D721Med (cell line): ENCODE measurements at places on chromosomes 13 and 19.

- no peak for DNase-seq
These were observed 7.3 kb upstream of the CASP14 start for GRCh38 chr19:15042003-15042402.

DNA sequence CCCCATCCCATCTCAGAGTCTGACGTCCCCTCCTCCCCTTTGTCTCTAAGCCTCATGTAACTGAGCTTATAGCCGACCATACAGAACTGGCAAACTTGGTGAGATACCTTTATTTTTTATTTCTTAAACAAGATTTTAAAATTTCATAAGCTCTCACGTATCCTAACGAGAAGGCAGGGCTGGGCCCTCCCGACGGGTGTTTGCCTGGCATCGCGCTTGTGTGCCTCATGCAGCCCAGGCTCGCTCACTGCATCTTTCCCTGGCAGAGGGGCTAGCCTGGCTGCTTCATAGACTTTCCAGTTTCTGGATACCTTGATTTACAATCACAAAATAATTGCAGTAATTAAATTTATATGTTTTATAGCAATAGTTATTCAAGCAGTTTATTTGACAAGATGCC is 69.0 kb downstream of the GGACT start:
- DNase-seq, result no peak

DNA sequence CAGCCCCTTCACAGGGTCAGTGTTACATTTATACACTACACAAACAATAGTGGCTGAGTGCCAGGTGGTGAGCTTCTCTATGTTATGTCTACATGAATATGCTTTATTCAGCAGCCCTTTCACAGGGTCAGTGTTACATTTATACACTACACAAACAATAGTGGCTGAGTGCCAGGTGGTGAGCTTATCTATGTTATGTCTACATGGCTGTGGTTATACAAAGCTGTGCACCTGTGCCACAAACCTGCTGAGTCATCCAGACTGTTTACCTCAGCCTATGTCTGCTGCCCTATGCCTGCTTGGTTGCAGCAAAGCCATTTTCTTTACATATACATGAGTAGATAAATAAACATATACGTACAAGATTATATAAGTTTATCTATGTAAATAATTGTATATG is 76.5 kb downstream of the ZNF726 start:
- DNase-seq, result no peak

DNA sequence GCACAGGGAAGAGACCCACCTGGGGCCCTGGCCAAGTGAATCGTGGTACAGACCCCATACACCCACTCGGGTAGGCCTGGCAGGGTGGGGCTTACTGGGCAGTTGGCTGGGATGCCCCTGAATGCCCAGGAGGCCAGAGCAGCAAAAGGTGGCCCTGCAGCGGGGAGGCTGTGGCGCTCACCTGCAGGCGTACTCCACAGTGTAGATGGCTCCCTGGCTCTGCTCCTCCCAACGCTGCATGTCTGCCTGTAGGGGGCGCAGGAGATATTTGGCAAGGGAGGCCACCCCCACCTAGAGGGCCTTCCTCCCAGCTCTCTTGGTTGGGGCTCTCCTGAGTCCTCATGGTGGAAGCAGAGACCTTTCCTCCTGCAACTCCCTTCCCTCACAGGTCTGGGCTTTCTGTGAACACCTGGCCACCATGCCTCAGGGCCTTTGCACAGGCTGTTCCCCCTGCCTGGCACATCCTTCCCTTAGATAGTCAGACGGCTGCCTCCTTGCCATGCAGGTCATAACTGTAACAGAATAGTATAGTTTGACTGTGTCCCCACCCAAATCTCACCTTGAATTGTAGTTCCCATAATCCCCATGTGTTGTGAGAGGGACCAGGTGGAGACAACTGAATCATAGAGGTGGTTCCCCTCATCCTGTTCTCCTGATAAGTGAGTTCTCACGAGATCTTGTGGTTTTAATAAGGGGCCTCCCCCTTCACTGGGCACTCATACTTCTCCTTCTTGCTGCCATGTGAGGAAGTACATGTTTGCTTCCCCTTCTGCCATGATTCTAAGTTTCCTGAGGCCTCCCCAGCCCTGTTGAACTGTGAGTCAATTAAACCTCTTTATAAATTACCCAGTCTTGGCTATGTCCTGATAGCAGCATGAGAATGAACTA is 5.9 kb downstream of the BORCS8 start:
- DNase-seq, result no peak

DNA sequence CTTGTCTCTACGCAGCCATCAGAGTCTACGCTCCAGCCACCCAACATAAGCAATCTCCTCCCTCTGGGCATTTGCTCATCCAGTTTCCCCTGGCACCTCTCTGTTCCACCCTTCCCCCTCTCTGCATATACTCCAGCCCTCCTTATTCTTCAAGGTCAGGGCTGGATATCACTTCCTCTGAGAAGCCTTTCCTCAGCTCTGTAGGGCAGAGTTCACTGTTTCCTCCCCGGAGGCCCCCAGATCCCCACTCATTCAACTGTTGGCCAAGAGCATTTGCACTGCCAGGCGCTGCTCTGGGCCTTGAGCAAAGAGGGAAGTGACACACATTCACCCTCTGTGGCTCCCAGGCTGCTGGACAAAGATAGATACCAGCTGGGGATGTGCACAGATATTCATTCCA is 3.3 kb downstream of the FCGRT start:
- no peak for DNase-seq

GRCh38 chr19:33275559-33275932 is 26.8 kb downstream of the CEBPA start:
- DNase-seq, result no peak

DNA sequence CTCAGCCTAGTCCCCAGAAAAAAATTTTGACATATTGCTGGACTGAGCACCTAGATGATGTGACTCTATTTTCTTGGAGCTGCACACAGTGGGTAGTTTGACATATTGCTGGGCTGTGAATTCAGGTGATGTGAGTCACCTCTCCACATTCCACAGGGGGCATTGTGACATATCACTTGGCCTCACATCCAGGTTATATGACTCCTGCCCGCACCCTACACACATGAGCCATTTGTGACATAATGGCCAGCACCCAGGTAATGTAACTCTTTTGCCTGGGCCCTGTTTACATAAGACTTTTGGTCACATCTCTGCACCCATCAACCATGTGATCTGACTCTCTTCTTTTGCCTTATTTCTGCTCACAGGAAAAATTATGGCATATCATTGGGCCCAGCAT is 55.1 kb upstream of the ZNF43 start:
- DNase-seq, result no peak

- DNase-seq, result no peak
These were observed 32.1 kb upstream of the SCEL start for GRCh38 chr13:77503398-77503797.

DNA sequence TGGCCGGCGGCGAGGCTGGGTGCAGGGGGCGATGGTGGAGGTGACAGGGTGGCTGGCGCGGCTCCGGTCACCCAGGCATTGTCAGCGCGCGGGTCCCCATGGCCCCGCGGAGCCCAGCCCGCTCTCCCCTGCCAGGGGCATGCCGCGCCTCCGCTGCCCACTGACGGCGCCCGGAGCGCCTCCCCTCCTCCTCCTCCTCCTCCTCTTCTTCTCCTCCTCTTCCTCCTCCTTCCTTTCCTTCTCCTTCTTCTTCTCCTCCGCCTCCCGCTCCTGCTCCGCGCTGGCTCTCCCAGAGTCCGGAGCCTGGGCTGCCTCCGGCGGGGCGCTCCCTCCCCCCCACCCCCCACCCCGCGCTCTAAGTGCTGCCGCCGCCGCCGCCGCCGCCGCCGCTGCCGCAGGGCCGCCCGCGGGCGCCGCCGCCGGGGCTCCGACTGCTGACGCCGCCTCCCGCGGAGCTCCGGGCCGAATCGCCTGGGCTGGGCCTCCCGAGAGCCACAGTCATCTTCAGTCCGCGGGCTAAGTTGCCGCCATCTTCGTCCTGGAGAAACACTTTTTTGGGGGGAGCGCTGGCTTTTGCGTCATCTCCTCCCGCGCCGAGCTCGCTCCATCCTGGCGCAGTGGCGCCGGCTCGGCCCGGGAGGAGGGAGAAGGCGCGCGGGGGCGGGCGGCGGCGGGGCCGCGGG is 348.3 kb downstream of the LIG4 start:
- DNase-seq, result no peak

- DNase-seq, result no peak
These were observed 22.9 kb upstream of the IGSF23 start for GRCh38 chr19:44590245-44591059.

DNA sequence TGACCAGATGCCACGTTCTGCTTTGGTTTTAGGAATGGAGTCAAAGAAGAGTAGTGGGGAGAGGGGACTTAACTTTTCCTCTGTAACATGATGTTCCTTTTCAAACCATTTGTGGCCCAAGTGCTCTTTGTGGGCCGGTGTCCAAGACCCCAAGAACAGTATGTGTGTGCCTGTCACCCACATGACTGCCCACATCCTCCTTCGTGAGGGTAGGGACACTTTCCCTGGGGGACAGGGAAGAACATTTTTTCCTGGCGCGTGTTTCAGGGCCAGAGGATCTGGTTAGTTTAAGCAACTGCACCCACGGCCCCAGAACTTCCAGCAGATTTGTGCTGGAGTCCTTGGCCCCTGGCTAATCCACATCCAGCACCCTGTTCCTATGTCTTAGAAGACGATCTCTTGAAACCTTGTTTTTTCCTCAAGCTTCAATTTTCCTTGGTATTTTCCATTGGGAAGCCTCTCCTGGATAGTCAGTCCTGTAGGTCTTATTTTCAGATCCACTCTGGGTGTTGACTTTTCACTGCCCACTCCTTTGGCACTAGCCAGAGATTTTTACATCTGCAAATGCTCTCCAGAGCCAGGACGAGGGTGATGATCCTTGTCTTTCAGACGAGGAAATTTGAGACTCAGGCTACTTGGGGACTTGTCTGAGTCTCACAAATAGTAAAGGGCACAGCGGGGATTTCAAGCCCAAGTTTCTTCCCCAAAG is 10.8 kb upstream of the CCDC97 start:
- no peak for DNase-seq

DNA sequence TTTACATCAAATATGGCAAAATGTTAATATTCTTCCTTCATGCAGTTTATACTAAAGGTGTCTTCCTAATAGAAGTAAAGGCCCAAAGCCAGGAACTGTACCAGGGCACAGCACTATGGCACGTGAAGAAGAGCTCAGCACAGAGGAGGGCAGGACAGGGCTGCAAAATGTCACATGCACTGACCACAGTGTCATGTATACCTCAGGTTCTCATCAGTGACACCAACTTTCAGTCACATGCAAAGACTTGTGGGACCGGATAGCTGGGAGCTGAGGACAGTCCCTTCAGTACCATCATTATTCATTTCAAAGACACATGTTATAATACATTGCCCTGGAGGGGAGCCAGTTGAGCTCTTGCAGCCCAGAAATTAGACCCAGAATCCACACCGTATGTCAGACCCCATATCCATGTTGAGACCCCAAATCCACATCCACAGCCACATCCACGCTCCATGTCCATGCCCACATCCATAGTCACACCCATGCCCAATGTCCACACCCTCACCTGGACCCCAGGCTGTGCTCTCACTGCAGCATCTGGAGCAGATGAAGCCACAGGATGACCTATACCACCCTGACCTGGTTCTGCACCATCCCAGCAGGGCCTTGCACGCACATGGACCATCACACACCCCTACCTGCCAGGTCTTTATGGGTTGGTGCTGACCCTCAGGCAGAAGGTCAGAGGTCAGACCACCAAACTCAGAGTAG is 111.8 kb downstream of the TUBA3C start:
- DNase-seq, result no peak

- no peak for DNase-seq
These were observed 13.5 kb upstream of the MLNR start for GRCh38 chr13:49206641-49207040.

GRCh38 chr19:50300814-50301606 is 28.2 kb downstream of the KCNC3 start:
- no peak for DNase-seq

GRCh38 chr13:94968040-94968756 is 255.9 kb upstream of the SOX21 start:
- DNase-seq, result peak; percentile 16

DNA sequence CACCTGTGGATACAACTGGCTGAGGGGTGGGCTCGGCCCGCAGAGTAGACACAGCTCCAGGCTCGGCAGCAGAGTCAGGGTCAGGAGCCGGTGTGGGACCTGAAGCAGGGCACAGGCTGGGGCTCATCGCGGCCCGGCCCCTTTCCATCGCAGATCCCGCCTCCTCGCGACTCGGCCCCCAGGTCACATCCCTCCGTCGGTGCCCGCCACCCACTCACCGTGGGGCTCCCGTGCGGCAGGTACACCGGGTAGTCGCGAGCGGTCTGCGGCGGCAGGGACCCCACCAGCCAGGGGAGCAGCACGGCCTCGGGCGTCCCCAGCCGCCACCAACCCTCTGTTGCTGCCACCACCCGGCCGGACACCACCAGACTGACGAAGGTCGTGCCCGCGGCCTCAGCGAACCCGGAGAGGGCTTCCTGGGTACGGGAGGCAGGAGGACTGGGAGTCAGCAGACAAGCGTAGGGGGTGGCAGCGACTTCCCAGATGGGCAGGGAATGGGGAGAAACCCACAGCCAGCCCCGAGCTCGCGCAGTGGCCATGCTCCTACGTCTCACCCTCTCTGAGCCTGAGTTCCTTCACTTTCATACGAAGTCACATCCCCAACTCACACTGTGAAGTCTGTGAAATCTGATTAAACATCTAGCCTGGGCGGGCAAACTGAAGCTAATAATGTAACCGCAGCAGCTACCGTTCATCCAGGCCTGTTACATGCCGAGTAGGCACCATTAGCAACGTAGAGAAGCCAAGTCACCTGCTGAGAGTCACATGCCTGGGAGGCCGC is 3.7 kb downstream of the FUZ start:
- no peak for DNase-seq

DNA sequence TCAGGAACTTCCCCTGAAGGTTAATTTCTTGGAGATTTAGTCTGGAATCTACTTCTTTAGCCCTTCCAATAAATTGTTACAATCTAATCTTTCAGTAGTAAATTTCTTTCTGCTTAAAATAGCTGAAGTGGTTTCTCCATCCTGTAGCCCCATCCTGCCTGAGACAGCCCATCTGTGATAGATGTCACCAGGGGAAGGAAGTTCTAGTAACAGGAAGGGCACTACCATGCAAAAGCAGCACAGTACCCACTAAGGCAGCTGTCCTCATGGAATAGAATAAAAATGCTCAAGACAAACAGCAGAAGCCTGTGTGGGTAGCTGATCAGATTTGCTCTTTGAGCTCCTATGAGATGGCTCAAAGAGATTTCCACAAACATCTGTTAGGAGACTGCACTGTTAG is 1036.5 kb downstream of the SLITRK5 start:
- no peak for DNase-seq

- DNase-seq, result no peak
These were observed 1.8 kb upstream of the NOVA2 start for GRCh38 chr19:45975306-45976070.

DNA sequence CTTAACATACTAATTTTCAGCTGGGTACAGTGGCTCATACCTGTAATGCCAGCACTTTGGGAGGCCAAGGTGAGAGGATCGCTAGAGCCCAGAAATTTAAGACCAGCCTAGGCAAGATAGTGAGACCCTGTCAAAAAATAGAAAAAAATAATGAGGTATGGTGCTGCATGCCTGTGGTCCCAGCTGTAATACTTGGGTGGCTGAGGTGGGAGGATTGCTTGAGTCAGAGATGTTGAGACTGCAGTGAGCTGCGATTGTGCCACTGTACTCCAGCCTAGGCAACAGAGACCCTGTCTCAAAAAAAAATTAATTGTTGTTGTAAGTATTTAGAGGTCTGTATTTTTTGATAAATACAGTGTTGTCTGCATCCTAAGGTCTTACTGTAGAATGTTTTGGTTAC is 66.8 kb downstream of the FNDC3A start:
- no peak for DNase-seq
